ENCODE measurements at places on chromosomes 2 and 18. TPM values are rescaled to one million over a fixed set of nuclear protein-coding genes. Genes with fewer than 3 reads are reported as not detected.

The EGR4 gene
- total RNA-seq: not detected

The WBP1 gene
- 45.6 TPM for total RNA-seq

The CCBE1 gene
- total RNA-seq: 3.0 TPM

The HDAC4 gene
- 80.7 TPM for total RNA-seq

The CD207 gene
- not detected for total RNA-seq

The SERPINB12 gene
- not detected for total RNA-seq

The ABCG8 gene
- total RNA-seq: not detected

The REEP1 gene
- 75.7 TPM for total RNA-seq

The KCNK3 gene
- 7.0 TPM for total RNA-seq

The GYPC gene
- 99.5 TPM for total RNA-seq

The NBEAL1 gene
- 31.7 TPM for total RNA-seq

The SLC5A7 gene
- 1.6 TPM for total RNA-seq
